A549 treated with CORT108297 at 1 μM for 4 hours (cell line): ENCODE measurements at places on chromosomes 6 and 20. TPM values are rescaled to one million over a fixed set of nuclear protein-coding genes. Genes with fewer than 3 reads are reported as not detected.

Gene SUMO4
- 0.11 TPM in 1 of 5 replicates, not detected in the others for total RNA-seq

Gene NKX2-2
- total RNA-seq, result not detected in 5 replicates

Gene CST5
- not detected in 5 replicates for total RNA-seq

Gene ADGRG6
- 39.7 to 68.3 TPM (median 57.3 TPM) in 5 replicates for total RNA-seq

Gene ME1
- total RNA-seq, result 36.6 to 48.4 TPM (median 39.8 TPM) in 5 replicates

Gene BMP5
- total RNA-seq, result 0.01 to 0.05 TPM in 2 of 5 replicates, not detected in the others
